ENCODE measurements at places on chromosomes 11 and 22. TPM values are rescaled to one million over a fixed set of nuclear protein-coding genes. Genes with fewer than 3 reads are reported as not detected.

The SPDYC gene
- not detected for polyA plus RNA-seq

GRCh38 chr11:121999651-122000050, 116.4 kb downstream of the BLID start:
- DNase-seq = no peak

GRCh38 chr11:27241311-27242122, 121.5 kb downstream of the CCDC34 start:
- no peak for DNase-seq

The MSANTD4 gene
- polyA plus RNA-seq = 18.5 TPM

GRCh38 chr11:75330291-75330690, 21.2 kb downstream of the ARRB1 start:
- DNase-seq = no peak

The SLC22A6 gene
- polyA plus RNA-seq = not detected

GRCh38 chr11:58006940-58007339, 16.7 kb upstream of the OR9Q1 start:
- DNase-seq = no peak

DNA sequence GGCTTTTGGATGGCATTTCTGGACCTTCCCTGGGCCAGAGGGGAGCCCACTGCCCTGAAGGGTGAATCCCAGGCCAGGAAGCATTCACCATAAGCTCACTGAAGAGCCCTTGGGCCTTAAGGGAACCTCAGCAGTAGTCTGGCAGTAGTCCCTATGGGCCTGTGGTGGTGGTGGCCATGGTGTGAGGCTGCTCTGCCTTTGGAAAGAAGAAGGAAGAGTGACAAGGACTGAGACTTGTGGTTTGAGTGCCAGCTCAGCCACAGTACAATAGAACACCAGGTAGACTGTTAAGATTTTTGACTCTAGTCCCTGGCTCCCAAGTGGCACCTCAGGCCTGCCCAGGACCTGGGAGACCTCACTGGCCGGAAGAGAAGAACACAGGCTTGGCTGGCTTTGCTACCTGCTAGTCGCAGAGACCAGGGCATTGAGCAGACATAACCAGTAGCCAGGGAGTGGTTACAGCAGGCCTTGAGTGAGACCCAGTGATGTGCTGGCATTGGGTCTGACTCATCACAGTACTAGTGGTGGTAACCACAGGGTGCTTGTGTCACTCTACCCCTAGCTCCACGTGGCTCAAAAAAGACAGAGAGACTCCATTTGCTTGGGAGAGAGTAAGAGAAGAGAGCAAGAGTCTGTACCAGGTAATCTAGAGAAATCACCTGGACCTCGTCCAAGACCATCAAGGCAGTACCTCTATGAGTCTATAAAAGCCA, 259.8 kb upstream of the BLID start:
- DNase-seq = no peak

DNA sequence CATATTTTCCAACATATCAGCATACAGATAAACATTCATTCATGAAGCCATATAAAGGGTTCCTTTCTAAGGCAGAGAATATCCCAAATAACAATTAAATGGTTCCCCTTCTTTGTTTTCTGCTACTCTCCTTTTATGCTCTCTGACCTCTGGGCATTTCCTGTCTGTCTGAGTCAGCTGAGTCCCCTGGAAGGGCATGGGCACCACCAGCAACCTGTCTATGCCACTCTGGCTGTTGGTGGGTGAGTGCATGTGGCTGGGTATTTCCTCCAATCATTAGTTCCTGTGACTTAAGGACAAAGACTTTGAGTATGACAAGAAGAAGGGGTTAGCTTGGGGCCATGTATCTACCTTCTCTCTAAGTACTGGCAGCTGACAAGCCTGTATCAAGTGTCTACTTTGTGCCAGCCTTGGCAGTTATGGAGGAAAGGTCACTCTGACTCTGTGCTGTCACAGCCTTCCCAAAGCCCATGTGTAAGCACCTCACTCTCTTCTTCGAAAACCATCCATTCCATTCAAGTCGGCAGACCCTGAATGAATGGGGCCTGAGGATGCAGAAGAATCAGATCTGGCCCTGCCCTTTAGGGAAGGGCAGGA, 86.3 kb upstream of the PHOX2A start:
- DNase-seq = no peak

The ZNF70 gene
- 5.7 TPM for polyA plus RNA-seq

The ADAMTS8 gene
- 11.8 TPM for polyA plus RNA-seq
